CMK (cell line): ENCODE measurements at places on chromosomes 11 and 22.

GRCh38 chr11:106463154-106463553 is 385.7 kb downstream of the AASDHPPT start:
- no peak for DNase-seq

DNA sequence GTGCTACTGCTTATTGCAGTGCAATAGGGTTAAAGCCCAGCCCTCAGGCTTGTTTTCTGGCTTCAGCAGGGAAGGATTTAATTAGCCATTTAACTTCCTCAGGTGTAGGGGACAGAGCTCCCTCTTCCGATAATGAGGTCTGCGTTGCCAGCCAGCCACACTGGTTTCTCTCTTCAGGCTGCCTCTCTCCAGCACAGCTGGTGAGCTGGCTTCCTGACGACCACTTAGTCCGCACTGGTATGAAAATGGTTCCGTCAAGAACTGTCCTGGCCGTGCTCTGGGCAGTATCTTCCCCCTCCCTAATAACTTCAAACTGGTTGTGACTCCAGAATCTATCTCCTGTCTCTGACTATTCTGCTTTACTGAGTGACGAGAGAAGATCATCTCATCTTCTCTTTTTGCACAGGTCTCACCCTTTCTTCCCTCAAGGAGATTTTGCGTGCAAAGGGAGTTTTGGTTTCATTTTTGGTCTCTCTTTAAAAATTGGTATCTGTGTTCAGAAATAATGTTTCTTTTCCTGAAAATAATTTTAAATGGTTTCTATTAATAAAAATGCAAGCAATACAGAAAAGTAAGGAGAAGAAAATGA is 49.2 kb downstream of the CNTN5 start:
- no peak for DNase-seq

DNA sequence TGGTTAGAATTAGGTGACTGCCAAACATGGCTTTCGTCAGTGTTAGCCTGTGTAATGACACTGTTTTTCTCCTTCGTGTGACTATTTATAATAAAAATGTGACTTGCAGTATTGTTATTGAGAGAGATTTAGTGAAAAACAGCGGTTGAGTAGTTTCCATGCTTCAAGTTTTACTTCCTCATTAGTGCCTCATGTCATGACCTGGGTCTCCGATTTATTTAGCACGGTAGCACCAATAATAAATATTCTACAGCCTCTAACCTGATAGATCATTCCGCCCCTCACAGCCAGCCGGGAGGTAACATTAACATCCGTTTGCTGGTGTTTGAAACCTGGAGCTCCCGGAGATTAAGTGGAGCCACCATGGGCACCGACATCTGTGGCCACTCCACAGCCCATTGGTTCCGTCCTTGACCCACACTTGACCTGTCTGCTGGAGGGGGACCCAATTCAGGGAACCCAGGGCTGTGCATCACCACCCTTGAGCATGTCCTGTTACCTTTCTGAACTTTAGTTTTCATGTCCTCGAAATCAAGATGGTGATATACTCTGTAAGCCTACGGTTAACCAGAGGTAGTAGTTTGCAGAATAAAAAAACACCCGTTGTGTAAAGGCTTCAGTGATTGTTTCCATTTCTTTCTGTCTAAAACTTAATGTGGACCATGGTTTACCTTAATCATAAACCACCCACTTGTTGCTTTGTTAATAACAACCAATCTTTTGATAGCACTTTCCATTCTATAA is 104.1 kb downstream of the ATXN10 start:
- no peak for DNase-seq

- DNase-seq: no peak
Measured at GRCh38 chr11:115712296-115712695, 208.1 kb upstream of the CADM1 start.

DNA sequence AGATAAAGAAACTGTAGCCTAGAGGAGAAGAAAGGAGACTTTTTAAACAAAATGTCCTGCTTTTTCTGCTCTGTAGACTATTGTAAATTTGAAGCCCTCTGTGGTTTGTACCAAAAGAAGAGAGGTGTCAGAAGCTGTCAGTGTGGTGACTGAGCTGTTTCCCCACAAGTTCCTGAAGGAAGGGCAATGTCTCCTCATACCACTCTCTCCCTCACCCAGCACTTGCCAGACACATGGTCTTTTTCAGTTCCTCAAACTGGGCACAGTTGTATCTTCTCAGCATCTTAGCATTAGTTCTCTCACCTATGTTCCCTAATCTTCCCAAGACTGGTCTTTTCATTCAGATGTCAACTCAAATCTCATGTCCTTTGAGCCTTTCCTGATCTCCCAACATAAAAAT is 4.3 kb downstream of the BCO2 start:
- no peak for DNase-seq

DNA sequence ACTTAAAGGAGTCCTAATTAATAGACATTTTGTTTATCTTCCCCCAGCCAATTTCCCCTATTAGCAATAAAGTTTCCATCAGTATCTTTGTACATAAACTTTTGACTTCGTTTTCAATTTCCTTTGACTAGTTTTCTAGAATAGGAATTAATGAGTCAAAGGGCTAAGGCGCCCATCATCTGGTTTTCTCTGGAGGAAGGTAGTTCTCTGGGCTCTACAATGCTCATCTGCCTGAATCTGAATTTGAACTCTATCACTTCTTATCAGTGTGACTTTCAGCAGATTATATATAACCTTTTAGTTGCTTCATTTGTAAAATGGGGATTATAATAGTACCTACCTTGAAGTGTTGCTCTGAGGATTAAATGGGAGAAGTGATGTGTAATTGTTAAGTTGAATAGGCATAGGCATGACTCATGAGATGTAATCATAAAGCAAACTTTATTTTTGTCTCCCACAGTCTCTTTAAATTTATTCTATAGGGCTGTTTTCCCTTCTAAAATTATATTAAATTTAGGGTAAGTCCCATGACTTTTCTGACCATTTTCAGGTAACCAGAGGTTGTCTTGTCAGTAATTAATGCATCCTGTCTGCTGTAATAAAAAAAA is 5.8 kb upstream of the TUB start:
- no peak for DNase-seq

DNA sequence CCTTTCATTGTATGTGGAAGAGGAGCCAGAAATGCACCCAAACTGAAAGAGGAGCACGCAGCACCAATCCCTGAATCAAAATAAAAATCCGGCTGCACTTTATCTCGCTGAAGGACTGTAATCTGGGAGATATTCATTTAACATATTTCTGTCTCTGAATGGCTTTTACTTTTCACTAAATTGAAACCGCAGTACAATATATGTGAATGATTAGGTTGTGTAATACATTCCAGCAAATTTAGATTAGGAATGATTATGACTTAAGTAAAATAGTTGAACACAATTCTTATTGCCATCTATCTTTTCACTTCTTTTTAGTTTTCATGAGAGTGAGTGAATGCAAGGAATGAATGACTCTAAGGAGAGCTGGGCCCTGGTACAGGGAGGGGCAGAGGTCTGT is 232.1 kb downstream of the ST3GAL4 start:
- no peak for DNase-seq

DNA sequence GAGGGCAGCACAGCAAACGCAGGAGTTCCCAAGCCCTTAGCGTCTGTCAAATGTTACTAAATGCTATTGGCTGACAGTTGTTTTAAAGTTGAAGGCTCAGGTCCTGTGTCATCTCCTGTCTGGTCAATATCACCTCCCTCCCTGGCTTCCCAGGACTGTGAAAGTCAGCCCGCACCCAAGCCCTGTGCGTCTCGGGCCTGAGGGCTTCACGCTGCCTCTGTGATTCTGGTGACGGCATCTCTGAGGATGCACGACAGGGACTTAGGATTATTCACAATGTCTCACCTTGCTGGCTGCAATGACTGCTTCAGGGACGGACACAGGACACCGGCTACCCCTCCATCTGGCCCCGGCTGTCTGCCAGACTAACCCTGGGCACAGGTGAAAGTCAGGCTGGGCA is 415.3 kb downstream of the CTTN start:
- DNase-seq: no peak

DNA sequence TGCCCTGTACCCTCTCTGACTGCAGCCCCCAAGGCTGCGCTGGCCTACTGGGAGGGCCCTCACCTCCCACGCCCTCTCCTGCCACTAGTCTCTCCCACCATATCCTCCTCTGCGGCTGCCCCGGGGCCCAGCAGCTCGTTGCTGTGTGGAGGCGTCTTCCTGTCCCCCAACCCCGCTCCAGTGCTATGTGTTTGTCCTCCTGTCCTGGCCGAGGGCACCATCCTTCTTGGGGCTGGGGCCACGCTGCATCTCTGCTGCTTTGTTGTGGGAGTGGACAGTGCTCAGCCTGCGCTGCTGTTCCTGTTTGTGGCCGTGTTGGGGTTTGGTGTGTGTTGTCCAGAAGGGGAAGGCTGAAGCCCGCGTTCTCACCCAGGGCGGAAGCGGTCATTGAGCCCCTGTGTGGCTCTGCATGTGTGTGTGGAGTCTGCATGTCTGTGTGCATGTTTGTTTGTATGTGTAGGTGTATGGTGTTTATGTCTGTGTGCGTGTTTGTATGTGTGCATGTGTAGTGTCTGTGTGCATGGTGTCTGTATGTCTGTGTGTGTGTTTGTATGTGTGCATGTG is 15.7 kb downstream of the TPCN2 start:
- no peak for DNase-seq

DNA sequence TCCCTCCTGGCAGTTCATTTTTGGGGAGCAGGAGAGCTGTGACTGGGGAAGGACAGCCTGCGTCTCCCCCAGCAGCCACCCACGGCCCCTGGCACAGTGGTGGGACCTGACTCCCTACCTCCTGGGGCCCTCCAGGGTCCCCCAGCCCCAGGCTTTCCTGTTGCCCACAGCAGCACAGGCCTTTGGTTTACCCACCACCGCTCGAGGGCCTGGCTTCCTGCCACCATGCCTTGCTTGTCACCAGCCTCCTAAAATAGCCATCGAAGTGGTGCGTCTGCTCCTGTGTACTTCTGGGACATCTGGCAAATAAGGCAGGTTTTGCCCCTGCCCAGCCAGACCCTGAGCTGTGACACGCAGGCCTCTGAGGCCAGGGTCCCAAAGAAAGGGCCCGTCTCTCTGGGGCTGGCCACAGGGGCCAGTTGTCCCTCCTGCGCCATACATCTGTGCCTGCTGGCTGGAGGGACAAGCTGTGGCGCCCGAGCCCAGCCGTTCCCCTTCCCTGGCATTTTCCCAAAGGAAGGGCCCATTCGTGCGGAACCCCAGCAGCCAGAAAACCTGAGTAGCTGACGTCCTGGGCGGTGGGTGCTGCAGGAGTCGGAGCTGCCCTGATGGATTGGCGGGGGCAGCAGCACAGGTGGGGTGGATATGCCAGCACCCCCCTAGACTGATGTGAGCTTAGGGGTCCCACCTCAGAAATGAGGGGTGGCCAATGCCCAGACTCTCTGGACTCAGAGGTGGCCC is 14.6 kb downstream of the PHLDA2 start:
- no peak for DNase-seq

DNA sequence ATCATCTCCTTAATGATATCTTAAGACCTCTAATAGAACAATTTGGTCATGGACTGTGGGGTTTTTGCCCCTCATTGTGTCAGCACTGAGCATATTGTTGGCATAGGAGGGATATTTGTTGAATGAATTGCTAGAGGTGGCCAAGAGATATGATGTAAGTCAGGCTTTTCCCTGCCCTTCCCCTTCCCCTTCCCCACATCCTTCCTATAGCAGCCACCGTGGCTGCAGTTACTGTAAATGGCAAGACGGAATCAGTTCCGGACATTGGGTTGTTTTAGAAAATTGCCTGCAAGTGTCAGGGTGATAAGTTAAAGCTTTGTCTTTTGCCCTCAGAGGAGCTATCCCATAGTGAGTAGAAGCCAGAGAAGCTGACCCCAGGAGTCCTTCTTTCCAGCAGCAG is 23.0 kb downstream of the LIMK2 start:
- DNase-seq: peak; percentile 52

DNA sequence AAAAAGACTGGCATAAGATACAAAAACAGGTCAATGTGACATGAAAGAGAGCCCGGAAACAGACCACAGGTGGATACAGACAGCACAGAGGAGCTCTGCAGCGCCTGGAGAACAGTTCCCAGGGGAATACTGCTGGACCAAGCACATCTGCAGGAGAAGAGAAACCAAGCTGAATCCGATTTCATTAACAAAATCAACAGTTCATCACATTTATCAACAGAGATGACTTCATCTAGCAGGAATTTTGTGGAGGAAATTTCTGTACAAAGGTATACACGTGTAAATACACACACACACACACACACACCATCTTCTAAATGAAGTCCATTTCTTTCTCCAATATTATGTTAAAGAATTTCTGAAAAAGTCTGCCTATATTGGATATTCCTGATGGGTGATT is 17.1 kb downstream of the YPEL1 start:
- no peak for DNase-seq

DNA sequence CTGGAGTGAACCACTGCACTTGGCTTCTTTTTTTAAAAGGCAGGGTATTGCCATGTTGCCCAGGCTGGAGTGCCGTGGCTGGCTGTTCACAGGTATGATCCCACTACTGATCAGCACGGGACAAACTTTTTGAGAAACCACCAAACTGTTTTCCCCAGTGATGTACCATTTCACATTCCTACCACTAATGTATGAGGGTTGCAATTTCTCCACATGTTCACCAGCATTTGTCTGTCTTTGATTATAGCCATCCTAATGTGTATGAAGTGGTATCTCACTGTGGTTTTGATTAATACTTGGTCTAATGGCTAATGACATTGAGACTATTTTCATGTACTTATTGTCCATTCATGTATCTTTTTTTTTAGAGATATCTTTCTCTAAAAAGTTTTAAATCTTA is 41.5 kb upstream of the EP300 start:
- DNase-seq: no peak

- peak; percentile 43 for DNase-seq
Measured at GRCh38 chr11:111414267-111414931, 35.3 kb upstream of the POU2AF1 start.

GRCh38 chr11:32892355-32893092 is at the start of gene QSER1:
TSS of gene QSER1 (plus strand) at chr11:32892811. CDS start at chr11:32893126, 315 bp downstream.
- DNase-seq: peak; percentile 44

DNA sequence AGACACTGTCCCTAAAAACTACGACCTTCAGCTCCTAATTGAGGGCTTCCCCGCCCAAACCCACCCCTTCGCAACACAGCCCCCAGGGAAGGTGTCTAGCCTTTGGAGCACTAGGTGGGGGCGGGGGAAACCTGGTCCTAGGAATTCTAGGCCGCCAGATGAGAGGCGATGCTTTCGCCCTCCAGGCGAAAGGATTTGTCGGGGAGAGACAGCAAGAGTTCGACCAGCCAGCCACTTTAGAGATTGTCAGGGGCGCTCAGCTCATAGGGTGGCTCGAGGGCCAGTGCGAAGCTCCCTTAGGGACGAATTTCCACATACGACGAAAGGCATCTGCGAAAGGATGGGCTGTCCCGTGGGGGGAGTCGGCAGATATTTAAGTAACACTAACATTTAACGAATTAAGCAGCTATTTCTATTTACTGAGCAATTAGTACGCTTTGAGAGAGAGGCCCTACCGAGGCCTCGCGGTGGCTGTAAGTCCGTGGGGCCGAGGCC is 5.3 kb downstream of the CD248 start:
- no peak for DNase-seq

GRCh38 chr11:107988397-107989158 is 20.1 kb upstream of the CUL5 start:
- no peak for DNase-seq

DNA sequence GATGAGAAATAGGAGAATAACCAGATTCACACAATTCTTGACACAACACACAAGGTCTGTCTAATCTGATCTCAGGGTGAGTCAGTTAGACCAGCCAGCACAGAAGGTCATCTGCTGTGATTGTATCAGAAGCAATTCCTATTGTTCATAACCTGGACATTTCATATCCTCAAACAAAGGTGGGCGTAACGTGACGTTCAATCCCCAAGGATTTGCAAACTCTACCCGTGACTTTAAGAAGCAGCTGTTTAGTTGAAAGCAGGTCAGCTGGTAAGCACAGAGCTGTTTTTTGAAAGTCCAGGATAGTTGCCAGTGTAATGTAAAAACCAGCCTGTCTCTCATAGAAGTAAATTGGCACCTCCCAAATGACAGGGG is 385.1 kb downstream of the DCDC1 start:
- DNase-seq: no peak
